Tibial nerve (tissue), 4 donors: ENCODE measurements at places on chromosomes 11 and 22.

DNA sequence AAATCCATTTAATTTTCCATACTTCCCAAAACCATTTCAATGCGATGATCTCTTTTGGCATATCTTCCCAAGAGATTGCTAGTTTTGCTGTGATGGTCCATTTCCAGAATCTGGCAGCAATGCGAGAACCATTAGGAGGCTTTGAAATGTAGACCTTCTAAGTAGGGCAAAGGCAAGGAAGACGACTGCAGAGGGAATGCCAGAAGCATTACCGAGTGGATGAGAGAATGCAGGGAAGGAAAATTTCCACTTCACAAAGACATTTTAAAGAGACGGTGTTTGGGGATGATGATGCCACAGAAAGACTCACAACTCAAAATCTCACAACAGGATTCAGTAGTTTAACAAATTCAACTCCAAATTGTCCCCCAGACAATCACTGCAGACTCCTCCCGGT, 471 bp upstream of the CEP126 start:
- DNase-seq, result peak; percentile 24

GRCh38 chr11:101723371-101723770, 139.6 kb upstream of the TRPC6 start:
- DNase-seq, result no peak

GRCh38 chr11:13686776-13687175, 18.3 kb downstream of the FAR1 start:
- DNase-seq, result no peak

GRCh38 chr22:49847751-49848689, 5.6 kb upstream of the ZBED4 start:
- DNase-seq, result no peak

DNA sequence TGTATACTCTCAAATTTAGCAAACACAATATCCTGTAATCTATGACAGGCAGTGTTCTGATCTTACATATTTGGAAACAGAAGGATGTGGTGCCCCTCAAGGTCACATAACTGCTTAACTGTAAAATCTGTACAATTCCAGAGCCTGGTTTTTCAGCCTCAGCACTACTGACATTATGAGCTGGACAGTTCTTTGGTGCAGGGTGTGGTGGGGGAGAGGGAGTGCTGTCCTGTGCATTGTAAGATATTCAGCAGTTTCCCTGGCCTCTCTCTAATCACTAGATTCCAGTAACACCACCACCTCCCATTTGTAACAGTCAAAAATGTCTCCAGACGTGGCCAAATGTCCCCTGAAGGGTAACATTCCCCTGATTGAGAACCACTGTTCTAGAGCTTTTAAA, 1.8 kb upstream of the OR5B21 start:
- DNase-seq, result no peak

- no peak for DNase-seq
Measured at GRCh38 chr11:1219446-1219833, 3.4 kb upstream of the MUC5B start.

DNA sequence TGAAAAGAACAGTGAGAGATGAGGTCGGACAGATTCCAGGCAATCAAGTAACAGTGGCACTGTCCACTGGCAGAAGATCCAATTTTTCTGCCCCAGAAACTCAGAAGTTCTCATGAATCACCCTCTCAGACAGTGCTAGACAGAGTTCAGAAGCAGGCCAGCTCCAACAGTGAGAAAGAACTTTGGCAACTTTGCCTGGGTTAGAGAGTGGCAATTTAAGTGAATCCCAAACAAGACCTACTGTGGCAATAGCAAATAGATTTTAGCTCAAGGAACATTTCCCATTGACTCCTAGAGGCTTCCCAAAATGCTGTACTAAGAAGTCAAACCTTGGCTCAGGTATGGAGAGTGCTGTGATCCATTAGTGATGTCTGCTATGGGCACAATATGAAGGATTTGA, 12.3 kb downstream of the CD44 start:
- no peak for DNase-seq

DNA sequence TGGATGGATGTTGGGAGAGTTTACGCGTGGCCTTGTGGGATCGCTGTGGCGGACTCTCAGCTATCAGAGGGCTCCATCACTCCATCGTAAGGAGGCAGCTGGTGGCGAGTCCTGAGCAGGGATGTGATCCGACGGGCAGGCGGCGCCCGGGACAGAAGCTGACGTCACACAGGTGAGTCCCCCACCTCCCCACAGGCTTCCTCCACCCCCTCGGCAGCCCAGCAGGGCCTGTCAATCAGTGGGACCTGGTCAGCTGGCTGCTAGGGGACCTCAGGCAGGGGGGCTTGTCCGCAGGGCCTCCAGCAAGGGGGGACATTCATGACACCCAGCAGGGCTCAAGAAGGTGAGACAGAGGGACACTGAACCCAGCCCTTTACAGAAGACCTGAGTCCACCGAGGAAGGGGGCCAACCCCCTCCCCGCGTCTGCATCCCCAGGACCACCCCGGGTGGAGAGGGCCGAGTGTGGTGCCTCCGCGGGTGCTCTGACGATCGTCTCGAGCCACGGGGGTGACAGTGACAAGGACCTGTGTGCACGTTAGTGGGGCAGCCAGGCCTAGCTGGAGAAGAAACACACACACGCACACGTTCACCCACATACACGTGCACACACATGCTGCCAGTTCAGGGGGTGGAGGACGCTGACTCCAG, 7.1 kb downstream of the HRAS start:
- no peak for DNase-seq

DNA sequence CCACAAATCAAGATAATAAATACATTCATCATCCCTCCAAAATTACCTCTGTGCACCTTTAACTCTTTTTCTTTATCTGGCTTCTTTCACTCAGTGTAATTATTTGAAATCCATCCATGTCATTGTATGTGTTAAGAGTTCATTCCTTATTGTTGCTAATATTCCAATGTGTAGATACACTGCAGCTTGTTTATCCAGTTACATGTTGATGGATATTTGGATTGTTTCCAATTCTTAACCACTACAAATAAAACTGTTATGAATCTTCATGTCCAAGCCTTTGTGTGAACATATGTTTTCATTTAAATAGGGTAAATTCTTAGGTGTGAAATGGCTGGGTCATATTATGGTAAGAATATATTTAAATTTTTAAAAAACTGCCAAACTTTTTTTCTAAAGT, 323.3 kb upstream of the NCAM1 start:
- no peak for DNase-seq

GRCh38 chr11:31433851-31434250, 64.2 kb downstream of the DNAJC24 start:
- DNase-seq, result no peak

- no peak for DNase-seq
Measured at GRCh38 chr11:9211322-9211721, 53.8 kb downstream of the DENND5A start.

DNA sequence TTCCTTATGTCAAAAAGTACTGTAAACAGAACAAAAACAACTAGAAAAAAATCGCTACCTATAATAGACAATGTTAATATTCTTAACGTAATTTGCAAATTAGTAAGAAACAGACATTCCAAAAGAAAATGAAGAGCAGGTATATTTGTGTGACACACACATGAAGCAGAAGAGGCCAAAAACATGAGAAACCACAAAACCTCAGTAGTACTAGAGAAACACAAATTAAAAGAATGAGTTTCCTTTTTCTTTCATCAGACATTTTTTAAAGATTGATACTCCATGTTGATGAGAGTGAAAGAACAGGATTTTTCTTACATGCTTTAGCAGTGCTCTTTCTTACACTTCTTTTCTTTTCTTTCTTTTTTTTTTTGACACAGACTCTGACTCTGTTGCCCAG, 34.2 kb upstream of the PCF11 start:
- DNase-seq, result no peak

GRCh38 chr11:2555891-2556290, 111.1 kb downstream of the KCNQ1 start:
- no peak for DNase-seq

DNA sequence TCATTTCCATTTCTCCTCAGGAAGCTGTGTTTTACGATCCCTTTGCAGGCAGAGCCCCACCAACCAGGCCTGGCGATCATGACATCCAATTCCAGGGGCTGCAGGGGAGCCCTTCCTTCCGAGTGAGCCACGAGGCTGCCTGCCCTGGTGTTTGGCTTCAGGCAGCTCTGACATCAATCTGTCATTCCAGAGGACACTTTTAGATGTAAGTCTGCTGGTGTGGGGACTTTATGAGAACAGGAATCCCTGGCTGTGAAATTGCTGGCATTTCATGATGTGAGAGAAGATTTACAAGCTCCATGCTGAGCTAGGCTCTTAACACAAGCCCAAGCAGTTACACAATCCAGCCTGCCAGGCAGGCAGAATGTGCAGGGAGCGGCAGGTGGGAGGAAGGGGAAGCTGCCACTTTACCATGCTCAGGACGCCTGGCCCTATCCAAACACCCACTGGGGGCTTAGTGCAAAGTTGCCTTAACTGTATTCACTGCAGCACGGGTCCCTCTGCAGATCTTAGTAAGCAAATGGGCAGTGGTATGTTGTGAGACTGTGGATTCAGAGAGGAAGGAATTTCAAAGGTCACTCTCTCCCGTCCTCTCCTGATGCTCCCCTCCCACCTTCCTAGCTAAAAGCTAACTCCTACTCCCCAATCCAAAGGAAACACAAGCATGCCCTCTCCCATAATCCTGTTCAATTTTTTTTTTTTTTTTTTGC, 43.4 kb upstream of the MICAL2 start:
- no peak for DNase-seq

- DNase-seq, result no peak
Measured at GRCh38 chr11:12636871-12637410, 37.3 kb upstream of the TEAD1 start.

DNA sequence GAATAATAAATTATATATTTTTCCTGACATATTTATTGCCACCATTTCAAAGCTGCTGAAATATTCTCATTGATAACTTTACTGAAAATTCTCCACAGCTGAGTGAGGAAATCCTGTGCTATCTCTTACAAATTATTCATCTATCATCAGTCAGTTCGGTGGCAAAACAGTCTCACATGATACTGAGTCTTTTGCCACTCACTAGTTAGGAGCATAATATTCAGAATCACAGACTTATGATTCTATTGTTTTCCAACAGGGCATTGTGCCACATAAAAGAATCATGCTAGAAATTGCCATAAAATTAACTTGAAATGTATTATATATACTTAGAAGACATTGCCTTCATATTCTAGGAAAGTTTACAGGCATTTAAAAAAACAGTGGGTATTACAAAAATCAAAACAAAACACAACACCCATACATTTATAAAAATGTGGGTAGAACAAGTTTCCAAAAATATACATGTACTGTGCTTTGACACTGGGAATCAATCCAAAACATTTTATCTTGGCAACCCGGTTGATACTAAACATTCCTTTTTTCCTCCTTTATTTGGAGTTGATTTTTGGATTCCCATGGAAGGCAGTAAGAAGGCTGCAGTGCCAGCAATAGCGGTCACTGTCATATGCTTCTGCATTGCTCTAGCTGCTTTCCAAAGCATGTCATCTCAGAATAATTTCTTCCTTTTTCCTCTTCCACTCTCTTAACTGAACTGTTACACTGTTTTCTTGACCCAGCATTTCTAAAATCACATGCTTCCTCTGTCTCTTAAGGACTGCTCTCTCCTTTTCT, 42.5 kb downstream of the ATG16L2 start:
- no peak for DNase-seq

- no peak for DNase-seq
Measured at GRCh38 chr11:14132312-14132711, 169.8 kb downstream of the SPON1 start.

- no peak for DNase-seq
Measured at GRCh38 chr11:112725636-112726035, 235.6 kb upstream of the NCAM1 start.

- DNase-seq, result no peak
Measured at GRCh38 chr22:37818409-37819104, 4.6 kb upstream of the GALR3 start.

- no peak for DNase-seq
Measured at GRCh38 chr11:4049006-4049405, 45.6 kb upstream of the RRM1 start.

DNA sequence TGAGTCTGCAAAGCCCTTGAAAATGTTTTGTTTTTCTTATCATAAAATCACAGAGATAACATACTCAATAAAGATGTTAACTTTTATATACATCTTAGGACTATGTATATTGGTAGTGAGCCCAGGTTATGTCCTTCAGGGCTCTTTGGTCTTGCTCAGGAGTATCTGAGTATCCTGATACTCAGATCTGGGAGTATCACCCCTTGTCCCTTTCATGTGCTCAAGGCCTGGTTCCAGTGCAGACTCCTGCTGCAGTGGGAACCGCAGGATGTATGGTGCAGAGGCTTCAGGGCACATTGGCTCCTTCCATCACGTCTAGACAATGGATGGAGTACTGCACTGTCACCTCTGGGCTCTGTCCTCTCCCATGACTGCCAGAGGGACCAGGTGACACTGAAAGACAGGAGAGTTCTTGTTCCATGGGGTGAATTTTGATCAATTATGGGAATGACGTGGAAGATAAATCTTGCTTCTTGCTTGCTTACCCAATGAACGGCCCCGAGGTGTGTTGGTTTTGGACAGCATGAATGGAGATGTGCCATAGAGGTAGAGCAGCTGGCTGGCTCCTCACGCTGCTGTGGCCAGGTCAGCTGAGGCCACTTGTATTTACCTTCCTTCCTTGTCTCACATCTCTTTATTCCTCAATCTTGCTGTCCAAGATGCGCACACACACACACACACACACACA, 215.5 kb downstream of the ARHGAP42 start:
- no peak for DNase-seq

- no peak for DNase-seq
Measured at GRCh38 chr22:44661659-44662569, 40.1 kb upstream of the PRR5 start.

GRCh38 chr22:21624120-21624879, 5.5 kb downstream of the YDJC start:
- no peak for DNase-seq

GRCh38 chr11:44634401-44635281, 69.2 kb downstream of the CD82 start:
- no peak for DNase-seq

GRCh38 chr22:44360668-44361381, 48.1 kb upstream of the SHISAL1 start:
- no peak for DNase-seq

GRCh38 chr11:94728541-94728940, 39.6 kb upstream of the AMOTL1 start:
- DNase-seq, result no peak

DNA sequence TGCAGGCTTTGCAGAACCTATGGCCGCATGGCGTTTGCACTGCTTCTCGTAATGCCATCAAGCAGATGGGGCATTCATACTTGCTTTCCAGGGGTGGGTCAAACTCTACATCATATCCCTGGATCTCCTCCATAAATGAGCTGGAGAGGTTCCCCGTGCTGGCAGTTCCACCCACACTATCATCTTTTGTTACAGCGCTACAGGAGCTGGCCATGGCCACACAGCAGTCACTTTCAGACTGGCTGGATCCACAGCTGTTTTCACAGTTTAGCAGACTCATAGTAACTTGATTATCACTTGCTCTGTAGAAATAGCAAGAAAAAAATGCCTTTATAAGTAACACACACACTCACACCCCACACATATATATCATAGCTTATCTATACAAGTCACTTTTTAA, 8.8 kb downstream of the TRAF6 start:
- no peak for DNase-seq
